ENCODE measurements at places on chromosomes 5 and 9. TPM values are rescaled to one million over a fixed set of nuclear protein-coding genes. Genes with fewer than 3 reads are reported as not detected.

DNA sequence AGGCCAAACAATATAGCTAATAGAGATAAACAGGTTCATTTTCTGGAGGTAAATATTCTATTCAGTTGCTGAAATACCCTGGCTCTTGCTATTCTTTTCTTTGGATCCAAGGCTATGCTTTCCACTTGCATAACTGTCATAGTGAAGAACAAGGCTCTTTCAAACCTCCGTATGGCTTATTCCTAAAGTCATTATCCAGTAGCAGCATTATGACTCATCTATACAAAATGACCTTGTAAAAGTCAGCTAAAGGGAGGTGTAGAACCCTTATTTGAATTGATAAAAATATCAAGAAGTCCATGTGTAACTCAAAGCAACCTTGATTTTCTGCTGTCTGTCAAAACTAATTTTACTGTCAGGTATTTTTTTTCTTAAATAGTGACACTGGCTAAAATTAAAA, 447.8 kb downstream of the PLK2 start:
- DNase-seq = no peak

GRCh38 chr9:136499935-136500910, 17.4 kb upstream of the SEC16A start:
- DNase-seq = no peak

- DNase-seq = peak; percentile 84
Measured at GRCh38 chr9:126965541-126966428, 51.2 kb downstream of the RALGPS1 start.

DNA sequence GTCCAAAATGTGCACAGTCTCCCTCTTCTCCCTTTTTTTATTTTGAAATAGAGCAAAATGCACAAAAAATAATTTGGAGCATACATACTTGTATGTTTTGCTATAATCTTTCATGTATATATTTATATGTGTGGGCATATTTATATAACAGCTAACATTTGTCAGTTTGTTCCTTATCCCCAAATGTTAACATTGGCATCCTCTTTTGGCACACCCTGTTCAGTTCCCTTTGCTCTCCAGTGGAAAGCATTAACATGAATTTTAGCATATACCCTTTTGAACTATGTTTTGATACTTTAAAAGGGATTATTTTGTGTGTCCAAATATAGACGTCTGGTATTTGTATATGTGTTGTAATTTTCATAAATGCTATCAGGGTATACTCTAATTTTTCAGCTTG, 306.2 kb downstream of the ARHGAP26 start:
- DNase-seq = no peak

DNA sequence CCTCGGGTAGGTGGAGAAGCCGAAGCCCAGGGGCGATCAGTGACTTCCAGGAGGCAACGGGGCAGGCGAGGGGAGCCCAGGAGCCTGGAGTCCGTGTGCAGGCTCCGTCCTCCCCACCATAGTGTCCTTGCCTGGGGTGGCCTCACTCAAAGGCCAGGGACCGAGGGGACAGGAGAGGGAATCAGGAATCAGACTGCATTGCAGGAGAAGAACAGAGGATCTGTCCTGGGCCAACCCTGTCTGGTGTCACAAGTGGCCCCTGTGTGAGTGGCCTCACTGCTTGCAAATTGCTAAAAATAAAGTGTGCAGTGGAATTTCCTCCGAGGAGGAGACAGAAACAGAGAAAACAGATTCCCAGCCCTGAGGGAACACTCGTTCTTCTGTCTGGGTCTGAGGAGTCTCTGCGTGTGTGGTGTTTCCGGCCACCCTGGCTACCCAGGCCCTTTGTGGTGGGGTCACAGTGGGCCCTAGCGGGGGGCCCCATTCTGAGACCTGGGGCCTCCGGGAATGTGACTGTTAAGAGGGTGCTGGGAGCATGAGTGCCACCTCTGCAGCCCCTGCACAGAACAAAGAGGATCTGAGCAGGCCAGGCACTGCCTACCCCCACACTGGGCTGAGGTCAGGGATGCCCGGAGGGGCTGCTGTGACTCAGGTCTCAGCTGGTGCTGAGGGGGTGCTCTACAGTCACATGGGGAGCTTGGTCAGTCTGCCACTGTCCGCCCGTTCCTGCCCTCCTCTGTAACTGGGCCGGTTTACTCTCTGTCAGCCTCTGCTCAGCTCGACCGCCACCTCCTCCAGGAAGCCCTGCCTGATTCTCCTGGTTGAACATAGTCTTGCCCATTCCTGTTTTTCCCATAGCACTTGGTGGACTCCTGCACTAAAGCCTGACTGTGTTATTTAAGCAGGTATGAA, 7.4 kb downstream of the TRAF1 start:
- DNase-seq = no peak

- DNase-seq = no peak
Measured at GRCh38 chr5:4413996-4414395, 726.1 kb upstream of the ADAMTS16 start.

DNA sequence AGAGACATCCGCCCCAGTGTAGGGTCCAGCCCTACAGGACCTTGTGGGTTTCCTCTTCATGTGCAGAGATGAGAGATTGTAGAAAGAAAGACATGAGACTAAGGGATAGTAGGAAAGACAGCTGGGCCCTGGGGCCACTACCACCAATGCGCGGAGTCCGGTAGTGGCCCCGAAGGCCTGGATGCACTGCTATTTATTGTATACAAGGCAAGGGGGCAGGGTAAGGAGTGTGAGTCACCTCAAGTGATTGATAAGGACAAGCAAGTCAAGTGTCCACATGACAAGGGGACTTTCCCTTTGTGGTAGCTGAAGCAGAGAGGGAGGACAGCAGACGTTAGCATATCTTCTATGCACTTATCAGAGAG, 6.2 kb upstream of the TMEM141 start:
- no peak for DNase-seq

- peak; percentile 45 for DNase-seq
Measured at GRCh38 chr5:75670577-75670976, 46.7 kb downstream of the POC5 start.

DNA sequence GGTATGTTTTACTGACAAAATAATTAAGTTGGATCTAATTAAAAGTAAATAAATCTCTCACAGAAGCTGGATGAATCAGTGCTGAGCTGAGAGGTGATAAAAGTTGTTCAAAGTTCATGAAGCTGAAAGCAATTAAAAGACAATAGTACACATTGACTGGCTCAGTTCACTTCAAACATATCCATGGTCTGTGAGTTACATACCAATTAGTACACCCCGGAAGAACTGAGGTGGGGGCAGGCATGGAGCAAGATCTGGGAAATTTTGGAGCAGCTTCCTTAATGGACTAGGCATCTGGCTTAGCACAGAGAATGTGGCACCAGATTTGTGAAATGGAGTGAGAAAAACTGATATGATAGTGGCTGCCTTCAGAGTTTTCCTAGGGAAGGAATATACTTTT, 152.7 kb downstream of the ATP10B start:
- no peak for DNase-seq

DNA sequence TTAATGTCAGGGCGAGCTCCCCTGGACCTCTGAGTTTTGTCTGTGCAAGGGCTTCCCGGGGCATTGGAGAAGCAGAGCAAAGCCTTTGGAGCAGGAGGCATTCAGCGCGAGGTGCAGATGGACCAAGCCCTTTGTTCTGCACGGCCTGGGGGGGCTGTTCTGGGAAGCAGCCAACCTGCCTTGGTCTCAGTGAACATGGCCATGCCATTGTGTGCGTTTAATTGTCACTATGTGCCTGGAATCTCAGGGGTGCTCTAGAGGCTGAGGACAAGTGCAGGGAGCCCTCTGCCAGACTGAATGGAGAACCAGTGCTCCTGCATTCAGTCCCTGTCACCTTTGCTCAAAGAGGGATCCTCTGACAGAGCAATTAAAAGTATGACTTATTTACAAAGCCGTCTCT, 329.4 kb downstream of the IRX1 start:
- peak; percentile 22 for DNase-seq

DNA sequence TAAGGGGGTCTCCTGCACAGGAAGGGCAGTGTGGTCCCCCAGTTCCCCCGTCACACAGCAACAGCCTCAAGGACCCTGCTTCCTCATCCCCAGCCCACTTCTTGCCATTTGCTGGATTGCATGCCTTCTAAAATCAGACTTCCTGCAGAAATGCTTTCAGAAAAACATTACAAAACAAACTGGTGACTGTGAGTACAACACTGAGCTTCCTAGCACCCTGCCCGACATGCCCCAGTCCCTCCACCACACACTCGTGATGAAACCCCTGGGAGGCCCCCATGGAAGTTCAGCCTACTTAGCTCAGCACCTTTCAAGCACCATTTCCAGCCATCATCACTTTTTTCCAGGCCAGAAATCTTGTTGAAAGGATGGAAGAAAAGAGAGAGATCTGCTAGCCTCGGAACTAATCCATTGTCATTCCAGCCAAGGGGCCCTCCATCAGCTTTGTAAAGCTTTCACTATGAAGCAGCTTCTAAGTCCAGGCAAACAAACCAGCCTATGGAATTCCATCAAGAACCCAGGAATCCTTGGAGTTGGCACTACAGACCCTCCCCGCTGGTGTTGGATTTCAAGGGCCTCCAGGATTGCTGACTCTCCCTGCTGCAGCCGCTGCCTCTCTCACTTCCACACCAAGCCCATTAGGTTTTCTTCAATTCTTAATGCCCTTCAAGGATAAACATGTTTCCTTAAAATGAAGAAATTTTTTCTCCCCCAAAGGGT, 114.6 kb downstream of the C5orf15 start:
- DNase-seq = no peak

DNA sequence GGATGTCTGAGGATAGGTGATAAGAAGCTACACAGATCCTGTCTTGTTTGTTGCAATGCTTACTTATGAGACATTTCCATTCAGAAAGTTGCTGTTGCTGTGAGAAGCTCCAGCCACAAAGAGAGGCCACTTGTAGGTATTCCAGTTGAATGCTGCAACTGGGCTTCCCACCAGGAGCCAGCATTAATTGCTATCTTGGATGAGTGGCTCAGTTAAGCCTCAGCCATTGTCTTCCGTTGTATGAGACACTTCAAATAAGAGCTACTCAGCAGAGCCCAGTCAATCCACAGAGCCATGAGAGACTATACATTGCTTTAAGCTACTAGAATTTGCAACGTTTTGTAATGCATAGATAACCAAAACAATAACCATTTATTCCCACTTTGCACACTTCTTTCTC, 104.3 kb upstream of the ARRDC3 start:
- DNase-seq = no peak

DNA sequence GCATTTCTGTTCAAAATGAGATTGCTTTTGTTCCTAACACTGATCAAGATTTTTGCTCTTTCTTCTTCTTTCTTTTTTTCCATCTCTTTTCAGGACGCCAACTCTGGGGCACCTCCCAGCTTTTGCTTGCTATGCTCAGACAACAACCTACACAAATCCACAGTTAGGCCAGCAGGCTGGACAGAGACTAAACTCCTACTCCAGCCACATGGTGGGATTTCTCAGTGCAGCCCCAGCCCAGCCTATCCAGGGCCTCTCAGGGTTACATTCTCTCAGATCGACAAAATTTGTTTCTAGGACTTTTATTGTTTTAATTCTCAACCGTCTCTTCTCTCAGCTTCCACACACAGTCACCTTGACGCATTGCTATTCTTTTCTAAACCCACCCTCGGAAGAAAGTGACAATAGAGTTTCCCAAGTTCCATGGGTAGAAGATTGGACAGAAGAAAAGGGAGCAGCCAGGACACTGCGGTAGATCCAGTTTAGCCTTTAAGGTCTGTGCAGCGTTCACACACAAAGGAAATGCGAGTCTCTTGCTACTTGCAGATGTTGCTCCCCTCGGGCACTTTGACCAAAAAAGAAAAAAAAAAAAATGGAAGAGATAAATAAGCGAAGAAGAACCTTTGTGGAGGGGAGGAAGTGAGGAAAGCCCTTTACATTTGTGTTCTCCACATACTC, 588.6 kb upstream of the GRAMD2B start:
- no peak for DNase-seq

Gene CTSV
- 0.51 TPM for total RNA-seq

Gene PCDHA6
- not detected for total RNA-seq

Gene CSF2
- 1,084 TPM for total RNA-seq

Gene GABRA1
- total RNA-seq = not detected

Gene PCDHGA10
- 0.21 TPM for total RNA-seq

Gene CRB2
- not detected for total RNA-seq

Data from activated CD4-positive, alpha-beta T cell treated with anti-CD3 and anti-CD28 coated beads, Interleukin-2, amount 10 ng/mL, durations not matched to agents 24 days and 14 days (primary cell).